Uterus (tissue), 4 donors: ENCODE measurements at places on chromosomes 4 and X. TPM values are rescaled to one million over a fixed set of nuclear protein-coding genes. Genes with fewer than 3 reads are reported as not detected.

The TCEAL6 gene
- total RNA-seq, result not detected

The AIFM1 gene
- 18.8 TPM for total RNA-seq

- DNase-seq, result no peak
- H3K27ac ChIP-seq, result no peak overlapping the region
- H3K4me3 ChIP-seq, result no peak overlapping the region
- no peaks in the 10 kb centered on the region for H3K27me3 ChIP-seq
Observed at GRCh38 chr4:77566148-77566547, 39.5 kb upstream of the CXCL13 start.

DNA sequence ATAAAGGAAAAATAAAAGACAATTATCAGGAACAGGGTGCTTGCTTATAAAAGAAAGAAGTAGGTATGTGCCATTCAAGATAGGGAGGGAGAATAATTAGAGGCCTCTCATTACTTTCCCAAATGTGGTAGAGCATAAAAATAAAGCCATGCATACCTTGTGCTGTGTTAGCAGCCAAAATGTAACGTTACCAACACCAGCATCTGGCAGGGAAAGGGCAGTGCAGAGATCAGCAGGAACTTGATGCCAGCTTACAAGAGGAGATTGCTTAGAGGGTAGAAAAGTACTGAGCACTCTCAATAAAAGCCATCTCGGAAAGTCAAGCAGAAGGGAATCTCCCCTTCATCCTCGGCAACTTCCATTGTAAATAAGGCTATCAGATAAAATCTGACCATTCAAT is 195.6 kb downstream of the RASL11B start:
- H3K27ac ChIP-seq, result no peak overlapping the region
- no peak for DNase-seq
- no peaks in the 10 kb centered on the region for H3K27me3 ChIP-seq
- H3K4me1 ChIP-seq, result no peaks in the 10 kb centered on the region
- no peaks in the 10 kb centered on the region for H3K36me3 ChIP-seq

DNA sequence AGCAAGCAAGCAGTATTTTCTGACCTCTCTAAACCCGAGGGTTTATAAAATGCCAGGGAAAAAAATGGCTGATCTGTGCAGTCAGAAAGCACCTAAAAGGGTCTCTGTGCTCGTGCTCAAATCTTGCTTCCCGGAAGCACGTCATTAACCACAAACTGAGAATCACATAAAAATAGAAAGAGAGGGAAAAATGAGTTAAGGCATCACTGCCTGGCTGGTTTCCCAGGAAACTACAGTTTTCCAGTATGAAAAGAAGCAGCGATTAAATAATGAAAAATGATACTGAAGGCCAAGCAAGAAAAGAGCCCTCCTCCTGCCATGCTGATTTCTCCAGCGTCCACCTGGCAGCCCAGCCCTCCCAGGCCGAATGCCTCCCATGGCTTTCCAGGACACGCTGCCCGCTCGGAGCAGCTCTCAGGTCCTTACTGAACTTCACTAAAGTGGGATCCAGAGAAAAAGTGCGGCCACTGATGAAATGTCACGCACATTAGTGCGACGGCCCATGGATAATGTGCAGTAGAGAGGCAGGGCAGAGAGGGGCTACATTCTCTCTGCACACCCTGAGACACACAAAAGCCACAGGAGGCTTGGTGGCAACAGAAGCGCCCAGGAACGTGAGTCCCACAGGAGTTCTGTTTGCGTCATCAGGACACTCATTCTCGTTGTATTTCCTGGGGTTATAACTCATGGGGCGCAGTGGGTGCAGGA is 80.4 kb downstream of the WFS1 start:
- no peak overlapping the region for H3K27ac ChIP-seq
- no peak overlapping the region for H3K4me3 ChIP-seq
- no peaks in the 10 kb centered on the region for H3K4me1 ChIP-seq
- no peaks in the 10 kb centered on the region for H3K27me3 ChIP-seq
- DNase-seq, result no peak

DNA sequence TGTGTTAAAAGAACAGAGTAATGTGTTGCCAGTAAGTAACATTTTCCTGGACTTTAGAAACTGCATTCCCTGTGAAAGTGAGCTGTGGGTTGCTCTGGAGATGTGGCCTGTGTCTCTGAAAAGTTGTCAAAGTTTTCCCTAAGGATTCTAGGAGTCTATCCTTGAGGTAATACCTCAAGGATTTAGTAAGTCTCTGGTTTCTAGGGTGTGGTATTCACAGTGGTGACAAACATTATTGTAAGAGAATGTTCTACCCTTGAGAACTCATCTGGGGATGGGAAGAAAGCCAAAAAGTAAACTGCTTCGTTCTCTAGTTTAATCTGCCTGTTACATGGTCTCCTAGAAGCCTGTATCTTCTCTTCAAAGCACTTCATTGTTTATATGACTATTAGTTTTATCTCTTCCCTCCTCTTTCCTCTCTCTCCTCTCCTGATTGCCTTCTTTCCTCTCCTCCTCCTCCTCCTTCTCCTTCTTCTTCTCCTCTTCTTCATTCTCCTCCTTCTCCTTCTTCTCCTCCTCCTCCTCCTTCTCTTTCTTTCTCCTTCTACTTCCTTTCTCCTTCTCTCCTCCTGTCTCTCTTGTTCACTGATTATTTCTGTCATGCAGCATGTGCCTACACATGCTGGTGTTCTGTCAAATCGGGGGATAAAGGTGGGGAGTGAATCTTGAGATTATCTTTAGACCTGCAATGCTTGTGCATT is 321.3 kb downstream of the PTTG2 start:
- H3K27ac ChIP-seq, result no peak overlapping the region
- H3K4me1 ChIP-seq, result no peaks in the 10 kb centered on the region
- H3K4me3 ChIP-seq, result no peak overlapping the region
- no peak for DNase-seq
